ENCODE measurements at places on chromosomes 3 and 15.

DNA sequence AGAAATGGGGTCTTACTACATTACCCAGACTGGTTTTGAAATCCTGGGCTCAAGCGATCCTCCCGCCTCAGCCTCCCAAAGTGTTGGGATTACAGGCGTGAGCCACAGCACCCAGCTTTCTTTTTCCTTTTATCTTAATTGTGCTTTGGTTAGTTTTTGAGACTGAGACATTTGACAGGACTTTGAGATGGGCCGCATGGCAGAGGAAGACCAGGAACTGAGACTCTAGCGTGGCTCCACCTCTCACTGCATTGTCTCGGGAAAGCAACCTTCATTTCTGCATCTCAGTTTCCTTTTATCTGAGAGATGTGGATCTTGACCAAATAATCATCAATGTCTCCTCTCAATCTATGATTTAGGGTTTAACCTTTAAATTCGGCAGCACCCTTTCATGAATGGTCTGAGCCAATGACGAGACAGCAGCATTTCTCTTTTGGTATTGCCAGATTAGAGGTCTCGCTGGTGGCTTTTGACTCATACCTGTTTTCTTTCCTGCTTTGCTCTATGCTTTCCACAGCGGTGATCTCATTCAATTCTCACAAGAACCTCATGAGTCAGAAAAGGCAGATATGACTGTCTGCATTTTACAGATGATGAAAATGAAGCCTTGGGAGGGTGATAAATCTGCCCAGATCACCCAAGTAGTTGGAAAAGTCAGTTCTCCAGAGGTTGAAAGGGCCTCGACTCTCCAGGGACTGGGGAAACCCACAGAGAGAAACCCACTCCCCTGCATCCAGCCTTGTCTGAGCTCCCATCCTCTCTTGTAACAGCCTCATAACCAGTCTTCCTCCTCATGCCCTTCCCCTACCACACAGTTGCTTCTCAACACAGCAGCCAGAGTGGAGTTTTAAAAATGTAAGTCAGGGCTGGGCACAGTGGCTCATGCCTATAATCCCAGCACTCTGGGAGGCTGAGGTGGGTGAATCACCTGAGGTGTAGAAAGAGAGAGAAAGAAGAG lies 84.8 kb upstream of the FOXB1 start:
- DNase-seq = no peak

- no peak for DNase-seq
Measured at GRCh38 chr15:78438619-78439285, 736 bp downstream of the IREB2 start.

DNA sequence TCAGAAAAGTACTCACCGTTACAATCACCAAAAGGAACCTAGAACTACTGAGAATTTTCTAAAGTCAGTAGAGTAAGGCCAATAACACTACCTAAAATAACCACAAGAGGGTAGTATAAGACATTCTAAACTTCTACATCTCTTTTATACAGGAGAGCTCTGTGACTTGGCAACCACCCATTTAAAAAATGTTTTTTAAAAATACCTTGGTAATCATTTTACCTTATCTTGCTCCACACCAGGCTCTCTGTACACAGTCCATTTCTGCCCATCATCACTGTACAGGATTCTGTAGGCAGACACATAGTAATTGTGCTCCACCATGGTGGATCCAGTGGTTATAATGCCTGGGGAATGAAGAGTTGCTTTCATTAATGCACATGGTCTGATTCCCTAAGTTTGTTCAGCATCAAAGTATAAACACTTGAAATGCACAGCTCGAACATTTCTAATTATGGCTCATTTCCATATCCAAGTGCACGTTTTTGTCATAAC lies 54.5 kb downstream of the ST3GAL6 start:
- no peak for DNase-seq

- no peak for DNase-seq
Measured at GRCh38 chr15:58704155-58704865, 45.2 kb downstream of the ADAM10 start.

GRCh38 chr3:140252812-140253656 lies 318.0 kb downstream of the CLSTN2 start:
- DNase-seq = no peak

DNA sequence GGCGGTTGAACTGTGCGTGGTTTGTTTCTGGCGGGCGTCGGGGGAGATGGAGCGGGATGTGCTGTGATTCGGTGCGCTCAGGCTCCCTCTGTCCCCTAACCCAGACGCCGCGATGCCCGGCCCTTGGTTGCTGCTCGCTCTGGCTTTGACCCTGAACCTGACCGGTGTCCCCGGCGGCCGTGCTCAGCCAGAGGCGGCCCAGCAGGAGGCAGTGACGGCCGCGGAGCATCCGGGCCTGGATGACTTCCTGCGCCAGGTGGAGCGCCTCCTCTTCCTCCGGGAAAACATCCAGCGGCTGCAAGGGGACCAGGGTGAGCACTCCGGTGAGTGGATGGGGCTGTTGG lies 1.2 kb downstream of the TRH start:
- no peak for DNase-seq

DNA sequence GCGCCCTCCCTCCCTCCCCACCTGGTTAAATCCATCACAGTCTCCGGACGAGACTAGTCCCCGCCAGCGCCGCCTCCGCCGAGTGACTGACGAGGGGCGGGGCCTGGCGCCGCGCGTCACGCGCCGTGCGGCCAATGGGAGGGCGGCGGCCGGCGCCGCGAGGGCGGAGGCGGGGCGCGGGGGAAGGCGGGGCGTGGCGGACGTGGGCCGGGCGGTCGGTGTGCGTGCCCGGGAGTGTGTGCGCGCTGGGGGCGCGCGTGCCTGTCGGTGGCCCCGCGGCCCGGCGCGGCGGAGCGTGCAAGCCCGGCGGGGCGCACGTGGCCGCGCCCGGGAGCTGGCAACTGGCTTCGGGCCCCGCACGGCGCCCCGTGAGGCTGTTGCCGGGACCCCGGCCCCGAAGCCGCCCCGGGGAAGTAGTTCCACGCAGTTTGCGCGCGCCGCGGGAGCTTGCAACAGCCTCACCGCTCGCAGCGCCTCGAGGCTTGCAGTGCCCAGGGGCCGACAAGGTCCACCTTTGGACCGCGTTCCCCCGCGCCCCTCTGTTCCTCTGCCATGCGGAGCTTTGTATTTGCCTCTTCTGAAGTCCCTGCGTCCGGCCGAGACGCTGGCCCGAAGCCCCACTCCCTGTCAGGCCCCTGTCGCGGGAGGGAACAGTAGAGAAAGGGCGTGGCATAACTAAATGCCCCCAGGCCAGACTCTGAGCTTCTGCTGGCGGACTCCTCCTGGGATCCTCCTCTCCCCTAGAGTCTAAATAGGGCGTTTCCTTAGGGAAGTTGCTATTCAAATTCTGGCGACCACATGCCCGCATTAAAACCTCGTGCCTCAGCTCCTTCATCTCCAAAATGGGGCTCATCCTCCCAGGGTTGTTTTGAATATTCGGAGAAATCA lies 400.9 kb downstream of the SHQ1 start:
- peak; percentile 93 for DNase-seq

- DNase-seq = no peak
Measured at GRCh38 chr3:81251096-81251495, 510.3 kb downstream of the GBE1 start.

DNA sequence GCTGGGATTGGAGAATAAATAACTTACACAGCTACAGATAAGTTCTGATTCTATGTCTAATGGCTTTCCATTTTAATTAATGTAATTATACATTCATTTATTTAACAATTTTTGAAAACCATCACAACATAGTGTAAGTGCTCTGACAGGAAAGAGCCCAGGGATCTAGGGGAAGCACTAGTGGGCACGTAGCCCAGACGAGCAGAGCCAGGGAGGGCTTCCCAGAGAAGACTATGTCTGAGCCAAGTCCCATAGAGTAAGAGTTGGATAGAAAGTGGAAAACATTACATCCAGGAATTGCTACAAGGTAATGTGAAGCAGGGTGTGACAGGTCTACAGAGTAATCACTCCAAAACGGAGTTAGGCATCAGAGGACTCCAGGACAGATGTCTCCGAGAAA lies 2.9 kb upstream of the HGD start:
- DNase-seq = no peak

DNA sequence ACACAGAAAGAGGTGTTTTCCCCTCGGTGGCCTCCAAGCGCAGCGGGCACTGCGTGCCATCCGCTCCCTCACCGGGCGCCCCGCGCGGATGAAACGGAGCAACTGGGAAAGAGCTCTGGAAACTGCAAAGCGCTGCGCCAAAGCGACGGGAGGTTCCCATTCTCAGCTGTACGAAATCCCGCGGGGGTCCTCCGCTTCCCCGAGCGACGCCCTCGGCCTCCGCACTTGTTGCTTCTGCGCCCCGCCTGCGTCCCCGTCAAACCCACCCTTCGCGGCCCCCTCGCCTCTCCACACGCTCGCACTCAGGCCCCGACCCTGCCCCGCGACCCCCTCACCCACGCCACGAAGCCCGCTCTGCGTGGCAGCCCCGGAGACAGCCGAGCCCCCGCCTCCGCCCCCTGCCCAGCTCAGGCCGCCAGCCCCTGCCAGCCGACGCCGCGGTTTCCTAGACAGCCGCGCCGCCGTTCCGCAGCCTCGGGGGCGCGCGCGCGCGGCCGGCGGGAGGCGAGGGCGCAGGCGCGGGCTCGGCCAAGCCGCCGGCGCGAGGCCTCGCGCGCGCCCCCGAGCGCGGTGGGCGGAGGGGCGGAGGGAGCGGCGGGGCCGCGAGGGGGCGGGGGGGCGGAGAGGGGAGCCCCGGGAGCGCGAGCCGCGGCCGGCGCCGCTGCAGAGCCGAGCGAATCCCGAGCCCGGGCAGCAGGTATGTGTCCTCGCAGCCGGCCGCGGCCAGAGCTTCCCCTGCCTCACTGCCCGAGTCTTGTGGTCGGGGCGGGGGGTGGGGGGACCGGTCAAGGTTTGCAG lies at the start of gene TMEM266:
Gene TMEM266, plus strand, starts transcription at position 666 of the 798 bp plus-strand sequence. CDS start 74,279 bp downstream, outside the sequence.
- peak; percentile 57 for DNase-seq

DNA sequence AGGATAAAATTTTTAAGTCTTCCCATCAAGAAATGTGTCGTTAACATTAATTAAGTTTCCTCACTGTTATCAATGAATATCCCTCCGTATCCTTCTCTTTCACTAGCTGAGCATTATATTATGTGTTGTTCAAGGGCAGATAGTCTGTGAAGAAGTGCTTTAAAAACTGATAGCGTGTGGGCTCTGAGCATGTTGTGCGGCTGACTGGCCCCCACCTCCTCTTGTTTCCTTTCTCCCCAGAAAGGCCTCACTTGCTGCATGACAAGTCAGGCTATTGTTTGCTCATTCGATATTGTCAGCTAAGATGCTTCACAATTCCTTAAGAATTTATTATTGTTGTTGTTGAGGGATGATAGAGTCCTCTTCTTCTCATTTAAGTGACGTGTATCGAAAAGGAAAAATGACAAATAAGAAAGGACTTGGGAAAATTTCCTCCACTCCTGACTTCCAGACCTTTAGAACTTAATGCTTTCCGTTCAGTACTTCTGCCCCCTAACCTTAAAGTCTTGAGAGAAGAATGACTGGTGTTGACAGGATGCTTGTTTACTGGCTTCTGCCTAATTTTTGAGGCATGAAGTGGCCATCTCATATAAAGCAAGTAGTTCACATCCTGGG lies 298.3 kb downstream of the LPP start:
- no peak for DNase-seq

DNA sequence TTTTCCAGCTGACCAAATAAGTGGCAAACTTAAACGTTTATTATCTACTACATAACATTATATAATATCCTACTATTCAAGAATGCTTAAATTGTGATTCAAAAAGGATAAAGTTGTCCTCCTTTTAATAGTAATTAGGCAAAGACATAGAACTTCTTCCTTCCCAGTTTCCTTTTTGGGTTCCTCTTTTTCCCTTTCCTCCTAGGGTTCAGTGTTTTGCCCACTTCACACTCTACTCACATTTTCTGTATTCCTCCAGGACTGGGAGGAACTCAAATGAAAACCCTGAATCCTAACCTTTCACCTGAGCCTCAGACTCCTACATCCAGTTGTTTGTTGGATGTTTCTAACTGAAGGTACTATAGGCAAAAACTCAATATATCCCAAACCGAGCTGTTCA lies 132.5 kb downstream of the PEAK1 start:
- no peak for DNase-seq

GRCh38 chr15:95690631-95691340 lies 639.7 kb upstream of the NR2F2 start:
- DNase-seq = no peak

- DNase-seq = no peak
Measured at GRCh38 chr15:26043018-26043417, 179.9 kb upstream of the ATP10A start.

GRCh38 chr15:59304034-59304795 lies 68.5 kb downstream of the MYO1E start:
- DNase-seq = no peak

- no peak for DNase-seq
Measured at GRCh38 chr15:92821491-92822116, 78.5 kb upstream of the CHD2 start.

- DNase-seq = no peak
Measured at GRCh38 chr3:56347219-56347871, 120.9 kb downstream of the ERC2 start.

GRCh38 chr15:39431376-39431775 lies 149.5 kb upstream of the THBS1 start:
- DNase-seq = no peak

DNA sequence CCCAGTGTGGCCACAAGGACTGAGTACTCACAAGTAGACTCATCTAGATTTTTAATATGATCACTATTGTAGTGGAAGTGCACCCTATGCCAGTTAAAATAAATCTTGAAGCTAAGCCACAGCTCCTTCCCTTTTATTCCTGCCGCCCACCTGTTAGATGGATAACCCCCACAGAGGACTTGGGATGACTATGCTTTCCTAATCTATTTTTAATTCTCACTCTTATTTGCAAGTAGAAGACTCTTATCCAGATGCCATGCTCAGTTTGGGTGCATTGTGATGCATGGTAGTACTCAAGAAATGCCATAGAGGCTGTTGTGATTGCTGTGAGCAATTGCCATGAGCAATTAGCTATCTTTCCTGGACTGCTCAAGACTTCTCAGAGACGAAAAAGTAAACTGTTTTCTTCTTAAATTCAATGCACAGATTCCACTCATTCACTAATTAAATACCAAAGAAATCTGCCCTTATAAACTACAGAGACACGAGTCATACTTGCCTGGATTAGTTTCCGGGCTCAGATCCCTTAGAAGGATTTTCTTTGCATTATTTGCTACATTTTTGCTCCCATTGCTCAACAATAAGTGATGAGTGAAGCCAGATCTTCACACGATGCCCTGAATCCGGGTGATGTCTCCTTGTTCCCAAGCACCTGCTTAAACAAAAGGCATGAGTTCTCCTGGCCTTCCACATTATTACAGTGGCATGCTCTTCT lies 472.1 kb downstream of the SOX2 start:
- DNase-seq = no peak
